Stimulated activated CD4-positive, alpha-beta T cell treated with anti-CD3 and anti-CD28 coated beads, Interleukin-15, amount 100 ng/mL, for 48 hours (primary cell): ENCODE measurements at places on chromosomes 1 and 21.

DNA sequence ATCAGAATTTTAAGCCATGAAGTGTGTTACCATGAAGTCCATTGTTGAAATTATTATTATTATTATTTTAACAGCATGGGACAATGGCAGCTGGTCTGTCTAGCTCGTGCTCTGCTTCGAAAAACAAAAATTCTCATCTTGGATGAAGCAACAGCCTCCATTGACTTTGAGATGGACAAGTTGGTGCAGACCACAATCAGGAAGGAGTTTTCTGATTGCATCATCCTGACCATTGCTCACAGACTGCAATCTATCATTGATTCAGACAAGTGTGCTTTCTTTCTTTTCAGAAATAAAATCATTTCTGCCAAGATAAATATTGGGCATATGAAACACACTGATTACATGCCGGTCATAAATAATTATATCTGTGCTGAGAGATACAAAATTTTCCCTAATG lies 21.0 kb downstream of the HSPA13 start:
- no peak for DNase-seq

DNA sequence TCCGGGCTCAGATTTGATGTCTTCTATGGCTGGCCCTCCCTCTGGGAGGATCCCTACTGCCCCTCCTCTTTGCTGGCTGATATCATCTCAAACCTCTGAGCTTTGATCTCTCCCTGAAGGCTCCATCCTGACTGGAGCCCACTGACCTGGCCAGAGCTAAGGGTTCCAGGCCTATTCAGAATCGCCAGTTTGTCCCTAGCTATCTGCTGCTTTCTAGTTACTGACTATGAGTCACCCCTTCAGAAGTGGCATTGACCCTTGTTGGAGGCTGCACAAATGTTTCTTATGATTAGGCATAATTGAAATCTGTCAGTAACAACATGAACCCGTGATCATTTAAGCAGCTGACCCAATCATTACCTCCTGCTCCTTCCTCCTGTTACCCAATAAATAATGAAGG lies 87.1 kb downstream of the ABCA4 start:
- no peak for DNase-seq

DNA sequence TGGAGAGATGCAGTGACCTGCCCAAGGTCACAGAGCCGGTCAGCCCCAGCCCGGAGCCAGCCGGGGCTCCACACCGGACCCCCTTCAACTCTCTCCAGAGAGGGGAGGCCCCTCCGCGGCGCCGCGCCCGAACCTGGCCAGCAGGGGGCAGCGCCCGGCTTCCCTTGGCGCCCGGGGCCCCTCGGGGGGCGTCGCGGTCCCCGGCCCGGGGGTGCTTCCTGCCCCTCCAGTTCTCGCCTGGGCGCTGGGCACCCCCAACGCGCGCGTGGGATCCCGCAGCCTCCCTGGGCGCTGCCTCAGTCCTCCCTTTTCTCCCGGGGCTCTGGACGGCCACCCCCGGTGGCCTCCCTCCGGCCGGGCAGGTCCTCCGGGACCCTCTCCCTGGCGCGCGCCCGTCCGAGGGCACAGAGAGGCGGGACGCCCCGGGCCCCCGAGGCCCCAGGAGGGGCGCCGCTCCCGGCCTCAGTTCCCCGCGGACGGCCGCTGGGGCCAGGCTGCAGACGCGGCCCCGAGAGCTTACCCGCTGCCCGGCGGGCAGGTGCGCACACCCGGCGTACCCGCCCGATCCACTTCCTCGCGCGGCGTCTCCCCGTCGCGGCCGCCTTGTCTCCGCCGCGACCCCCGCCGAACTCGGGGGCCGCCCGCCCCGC lies 406 bp downstream of the HTR1D start:
- DNase-seq, result no peak

- DNase-seq, result no peak
Measured at GRCh38 chr21:18443701-18444100, 40.1 kb upstream of the TMPRSS15 start.

DNA sequence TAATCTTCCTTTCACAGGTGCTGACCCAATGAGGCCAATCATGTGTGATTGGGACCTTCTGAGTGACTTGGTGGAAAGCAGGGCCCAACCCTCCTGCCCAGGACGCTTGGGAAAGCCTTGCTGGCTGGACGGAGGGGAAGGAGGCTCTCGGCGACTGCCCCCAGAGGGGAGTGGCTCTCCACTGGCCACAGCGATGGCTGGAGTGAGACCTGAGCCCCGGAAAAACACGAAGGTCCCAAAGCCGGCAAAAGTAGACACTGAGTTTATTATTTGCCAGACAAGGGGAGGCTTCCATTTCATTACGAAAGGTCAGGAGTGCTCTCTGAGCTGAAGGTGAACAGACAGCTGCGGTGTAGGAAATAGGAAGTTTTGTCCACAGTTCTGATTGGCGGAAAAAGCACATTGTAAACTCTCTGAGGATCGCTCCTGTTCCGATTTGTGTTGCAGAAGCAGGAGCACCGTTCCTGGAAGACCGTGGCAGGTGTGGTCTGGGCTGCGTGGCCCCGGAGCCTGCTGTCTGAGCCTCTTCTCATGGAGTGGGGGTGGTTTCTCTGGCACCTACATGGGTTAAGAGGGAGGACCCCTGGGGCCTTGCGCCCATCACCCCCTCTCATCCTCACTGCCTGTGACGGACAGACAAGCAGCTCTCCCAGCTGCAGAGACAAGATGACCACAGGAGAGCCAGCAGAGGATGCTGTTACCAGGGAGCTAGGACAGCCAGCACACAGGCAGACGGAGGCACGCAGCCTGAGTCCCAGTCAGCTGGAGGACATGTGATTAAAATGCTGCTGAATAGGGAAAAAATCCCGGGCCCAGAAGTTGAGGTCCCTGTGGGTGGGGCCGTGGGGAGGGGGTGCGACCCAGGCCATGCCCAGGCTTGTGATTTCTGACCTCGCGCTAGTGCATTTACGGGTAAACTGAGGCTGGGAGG lies 41.5 kb downstream of the KRTAP10-1 start:
- DNase-seq, result no peak

- no peak for DNase-seq
Measured at GRCh38 chr1:42973286-42973685, 14.6 kb upstream of the SLC2A1 start.

DNA sequence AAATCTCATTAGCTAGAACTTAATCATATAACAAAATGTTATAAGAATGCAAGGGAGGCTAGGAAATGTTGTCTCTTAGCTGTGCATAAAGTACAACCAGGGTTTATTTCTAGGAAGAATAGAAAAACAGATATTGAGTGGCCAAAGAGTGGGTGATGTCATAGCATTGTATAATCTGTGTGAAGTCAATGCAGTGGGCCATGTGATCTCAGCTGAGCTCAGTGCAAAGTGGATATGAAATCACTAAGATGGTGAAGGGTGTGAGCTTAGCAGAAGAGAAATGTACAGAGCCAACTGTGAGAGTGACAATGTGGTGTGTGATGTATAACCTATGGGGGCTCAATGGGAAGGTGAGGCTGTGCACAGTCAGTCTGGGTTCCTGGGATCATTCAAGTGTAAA lies 29.7 kb upstream of the DUSP23 start:
- DNase-seq, result no peak

DNA sequence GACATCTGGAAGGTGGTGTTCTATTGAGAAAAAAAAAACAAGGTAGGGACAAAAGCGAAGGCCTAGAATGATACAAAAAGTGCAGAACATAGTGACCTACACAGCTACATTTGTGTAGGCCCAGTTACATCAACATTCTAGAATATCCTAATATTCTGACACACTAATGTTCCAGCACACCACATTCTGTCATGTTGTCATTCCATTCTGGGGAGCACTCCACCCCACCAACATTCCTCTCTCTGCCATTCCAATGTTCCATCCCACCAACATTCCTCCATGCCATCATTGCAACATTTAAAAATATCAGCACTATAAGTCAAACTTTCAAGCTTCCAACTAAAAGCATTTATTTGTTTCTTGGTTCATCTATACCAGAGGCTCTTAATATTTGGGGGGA lies 28.5 kb downstream of the COA7 start:
- DNase-seq, result no peak

DNA sequence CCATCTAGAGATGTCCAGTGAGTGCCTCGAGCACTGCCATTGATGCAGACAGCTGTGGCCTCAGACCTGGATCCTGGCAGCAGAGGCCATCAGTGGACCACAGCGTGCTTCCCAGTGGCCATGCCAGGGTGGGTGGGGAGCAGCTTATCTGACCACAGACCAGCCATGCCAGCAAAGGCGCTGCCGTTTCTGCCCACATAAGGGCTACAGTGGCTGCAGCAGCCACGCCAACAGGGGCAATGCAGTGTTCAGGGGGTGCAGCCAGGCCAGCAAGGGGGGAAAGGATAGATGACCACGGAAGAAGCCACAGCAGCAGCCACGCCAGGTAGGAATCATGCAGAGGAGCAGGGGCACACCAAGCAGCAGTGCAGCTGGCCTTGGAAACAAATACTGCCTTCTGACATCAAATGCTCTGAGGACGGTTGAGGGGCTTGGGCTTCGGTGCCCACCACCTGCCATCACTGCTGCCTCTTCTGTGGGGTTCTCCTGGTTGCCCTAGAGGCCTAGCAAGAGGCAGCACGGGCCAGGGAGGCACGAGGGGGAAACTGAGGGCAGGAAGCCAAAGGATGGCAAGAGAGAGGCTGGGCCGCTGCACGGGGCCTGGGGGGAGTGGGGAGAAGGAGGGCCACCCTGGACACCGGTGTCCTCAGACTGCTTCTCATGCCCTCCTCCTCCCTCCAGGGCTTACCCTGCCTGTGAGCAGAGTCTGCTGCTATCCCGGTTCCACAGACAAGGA lies 94.7 kb upstream of the RUNX3 start:
- no peak for DNase-seq

- DNase-seq, result no peak
Measured at GRCh38 chr1:22832414-22832786, 121.8 kb downstream of the EPHB2 start.

DNA sequence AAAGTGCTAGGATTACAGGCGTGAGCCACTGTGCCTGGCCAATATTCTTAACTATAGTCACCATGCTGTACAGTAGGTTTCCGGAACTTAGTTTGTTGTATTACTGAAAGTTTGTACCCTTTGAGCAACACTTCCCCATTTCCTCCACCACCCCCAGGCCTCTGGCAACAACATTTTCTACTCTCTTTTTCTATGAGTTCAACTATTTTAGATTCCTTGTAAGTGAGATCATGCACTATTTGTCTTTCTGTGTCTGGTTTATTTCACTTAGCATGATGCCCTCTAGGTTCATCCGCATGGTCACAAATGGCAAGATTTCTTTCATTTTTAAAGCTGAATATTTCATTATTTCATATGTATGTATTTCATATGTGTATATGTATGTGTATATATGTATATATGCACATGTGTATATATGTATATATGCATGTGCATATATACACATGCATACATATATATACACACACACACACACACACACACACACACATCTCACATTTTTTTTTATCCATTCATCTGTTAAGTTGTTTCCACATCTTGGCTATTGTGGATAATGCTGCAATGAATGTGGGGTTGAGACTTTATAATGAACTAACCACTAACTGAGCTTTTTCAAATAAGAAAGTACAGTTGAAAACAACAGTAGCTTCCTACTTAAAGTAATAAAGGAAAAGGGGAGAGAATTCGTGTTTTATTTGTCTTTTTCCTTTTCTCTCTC lies 256.8 kb upstream of the C1orf105 start:
- no peak for DNase-seq

DNA sequence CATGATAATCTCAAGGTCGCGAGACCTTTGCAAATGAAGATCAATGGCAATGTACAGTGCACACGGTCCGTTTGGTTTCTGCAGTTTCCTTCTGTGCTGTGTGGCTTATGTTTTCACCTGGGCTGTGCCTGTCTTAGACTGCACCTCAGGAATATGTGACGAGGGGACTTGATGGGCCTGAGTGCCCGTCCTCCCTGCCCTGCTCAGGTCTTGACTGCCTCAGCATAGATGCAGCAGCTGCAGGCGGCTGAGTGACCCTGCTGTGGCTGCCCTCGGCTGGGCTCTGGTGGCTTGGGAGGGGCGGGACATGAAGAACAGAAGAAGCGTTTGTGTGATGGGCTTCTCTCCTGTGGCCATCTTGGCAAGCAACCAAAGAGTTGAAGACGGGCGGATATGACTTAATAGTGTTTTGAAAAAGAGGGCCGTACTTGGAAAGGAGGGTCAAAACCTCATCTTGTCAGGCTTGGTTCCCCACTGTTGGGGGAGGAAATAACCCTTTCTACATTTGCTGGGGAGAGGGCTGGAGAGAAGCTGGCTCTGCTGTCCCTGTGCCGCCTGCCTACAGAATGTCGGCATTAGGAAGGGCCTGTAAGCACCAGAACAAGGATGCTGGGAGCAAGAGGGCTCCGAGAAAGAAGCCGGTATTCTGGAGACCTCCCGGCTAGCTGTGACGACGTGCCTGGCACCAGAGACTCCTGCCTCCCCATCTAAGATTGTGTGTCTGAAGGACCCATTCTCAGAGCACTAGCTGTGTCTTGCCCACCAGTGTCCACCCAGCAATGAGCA lies 7.1 kb downstream of the MYBPHL start:
- DNase-seq, result no peak

DNA sequence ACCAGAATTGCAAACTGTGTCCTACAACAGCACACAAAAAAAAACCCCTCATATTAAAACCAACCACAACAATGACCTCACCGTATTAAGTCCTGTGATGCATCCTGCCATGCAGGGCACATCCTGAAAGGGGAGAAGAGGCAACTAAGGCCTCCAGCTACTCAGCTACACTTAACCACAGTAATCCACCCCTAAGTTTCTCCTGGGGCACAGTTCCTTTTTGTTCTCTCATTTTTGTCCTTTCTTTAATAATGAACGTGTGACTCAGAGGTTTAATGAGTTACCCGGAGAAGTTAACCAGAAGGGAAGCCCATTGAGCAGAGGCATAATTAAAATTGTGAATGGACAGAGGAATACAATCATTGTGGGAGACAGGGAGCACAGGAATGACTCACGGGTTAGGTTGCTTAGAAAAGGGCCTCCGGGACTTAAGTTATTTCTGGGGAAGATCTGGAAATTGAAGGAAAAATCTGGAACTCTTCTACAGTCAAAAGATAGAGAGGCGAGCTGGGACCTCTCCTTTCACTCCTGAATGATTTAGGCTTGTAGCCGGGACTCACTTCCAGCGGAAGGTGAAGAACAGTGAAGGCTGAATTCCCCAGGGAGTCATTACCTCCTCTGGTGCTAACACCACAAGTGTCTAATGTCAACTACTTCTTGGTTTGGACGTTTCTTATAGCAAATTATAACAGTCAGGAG lies 36.9 kb upstream of the HIVEP3 start:
- DNase-seq, result no peak

GRCh38 chr1:2273401-2274090 lies 45.4 kb downstream of the SKI start:
- DNase-seq, result no peak

DNA sequence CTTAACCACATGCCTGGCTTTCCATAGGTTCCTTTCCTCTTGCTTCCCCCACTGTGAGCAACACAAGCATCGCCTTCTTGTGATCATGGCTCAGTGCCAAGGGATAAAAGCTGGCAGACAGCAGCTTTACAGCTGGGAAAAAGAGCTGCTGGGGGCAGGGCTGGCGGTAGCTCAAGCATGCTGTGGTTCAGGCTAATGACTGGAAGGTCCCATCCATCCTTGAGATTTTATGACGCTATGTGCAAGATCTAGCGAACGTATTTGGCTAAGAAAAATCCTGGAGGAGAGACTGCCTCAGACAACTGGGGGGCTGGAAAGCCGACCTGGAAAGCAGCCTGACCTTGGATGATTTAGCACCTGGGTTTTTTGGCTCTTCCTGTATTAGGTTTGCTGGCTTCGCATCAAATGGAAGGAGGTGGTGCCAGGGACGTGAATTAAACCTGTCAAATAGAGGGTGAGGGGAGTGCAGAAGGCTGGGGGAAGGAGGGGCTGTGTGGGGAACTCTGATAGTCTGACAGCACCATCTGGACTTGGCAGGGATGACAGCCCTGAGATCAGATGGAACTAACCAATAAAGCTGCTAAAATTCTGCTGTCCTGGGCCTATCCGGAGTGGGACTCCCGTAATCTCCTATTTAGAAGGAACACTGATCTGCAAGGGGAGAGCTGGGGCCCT lies 34.8 kb downstream of the ZMYND12 start:
- no peak for DNase-seq
